ENCODE measurements at places on chromosomes 3 and 15.

DNA sequence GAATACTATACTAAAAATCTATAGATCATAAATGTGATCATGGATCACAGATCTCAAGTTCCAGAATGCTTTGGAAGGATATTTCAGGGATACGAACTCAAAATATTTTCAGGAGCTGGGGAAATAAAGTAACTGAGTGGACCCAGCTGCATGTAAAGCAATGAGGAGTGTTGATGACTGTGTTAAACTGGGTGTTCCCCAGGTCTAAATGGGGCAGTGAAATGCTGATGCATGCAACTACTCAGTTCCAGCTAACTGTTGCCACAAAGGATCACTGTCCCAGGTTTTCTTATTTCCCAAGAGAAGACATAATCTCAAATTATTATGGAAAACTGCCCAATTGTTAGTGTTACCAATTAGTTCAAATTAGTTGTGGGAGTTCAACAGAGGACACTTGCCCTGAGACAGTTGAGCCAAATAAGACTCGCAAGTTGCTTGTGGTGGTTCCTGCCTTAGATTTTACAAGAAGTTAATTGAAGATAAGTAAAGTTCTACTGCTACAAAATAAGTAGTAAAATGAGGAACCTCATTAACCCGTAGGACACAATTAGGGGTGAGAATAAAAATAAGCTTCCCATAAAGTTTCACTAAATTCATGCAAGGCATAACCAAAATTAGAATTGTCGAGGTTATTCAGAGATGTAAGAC lies 66.3 kb upstream of the IL12A start:
- no peak overlapping the region for H3K4me3 ChIP-seq
- no peaks in the 10 kb centered on the region for H3K36me3 ChIP-seq
- H3K4me1 ChIP-seq, result no peaks in the 10 kb centered on the region
- no peak overlapping the region for H3K27ac ChIP-seq
- peaks cover 6% of the 10 kb centered on the region for H3K27me3 ChIP-seq

DNA sequence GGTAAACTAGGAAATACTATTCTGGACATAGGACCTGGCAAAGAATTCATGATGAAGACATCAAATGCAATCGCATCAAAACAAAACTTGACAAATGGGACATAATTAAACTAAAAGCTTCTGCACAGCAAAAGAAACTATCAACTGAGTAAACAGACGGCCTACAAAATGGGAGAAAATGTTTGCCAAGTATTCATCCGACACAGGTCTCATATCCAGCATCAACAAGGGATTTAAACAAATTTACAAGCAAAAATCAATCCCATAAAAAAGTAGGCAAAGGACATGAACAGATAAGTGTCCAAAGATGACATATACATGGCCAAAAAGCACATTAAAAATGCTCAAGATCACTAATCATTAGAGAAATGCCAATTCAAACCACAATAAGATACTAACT lies 1088.9 kb downstream of the NAALADL2 start:
- no peak overlapping the region for H3K4me3 ChIP-seq
- no peak for DNase-seq
- H3K27ac ChIP-seq, result no peak overlapping the region
- no peaks in the 10 kb centered on the region for H3K36me3 ChIP-seq

DNA sequence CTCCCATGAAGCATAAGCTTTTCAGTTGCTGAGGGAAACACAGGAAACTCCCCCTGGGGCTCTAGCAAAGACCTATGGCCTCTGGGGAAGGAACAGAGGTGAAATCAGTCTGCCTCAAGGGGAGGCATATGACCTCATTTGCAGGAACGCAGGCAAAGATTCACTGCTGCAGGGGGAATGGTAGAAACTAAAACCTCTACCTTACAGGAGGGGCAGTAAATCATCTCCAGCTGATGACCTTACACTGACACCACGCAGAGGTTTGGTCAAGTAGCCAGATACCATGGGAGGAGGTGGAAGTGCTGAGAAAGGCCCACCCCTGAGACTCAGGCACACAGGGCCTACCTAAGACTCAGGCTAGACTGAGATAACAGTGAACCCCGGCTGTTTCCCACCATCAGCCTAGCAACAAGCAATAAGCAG lies 81.1 kb downstream of the RAD18 start:
- peaks cover 2% of the 10 kb centered on the region for H3K36me3 ChIP-seq
- no peaks in the 10 kb centered on the region for H3K4me1 ChIP-seq
- no peaks in the 10 kb centered on the region for H3K27me3 ChIP-seq
- peak overlapping the region; percentile 49 for H3K27ac ChIP-seq

GRCh38 chr15:74203914-74204431 lies 1.4 kb upstream of the STRA6 start:
- H3K4me1 ChIP-seq, result no peaks in the 10 kb centered on the region
- peaks cover 65% of the 10 kb centered on the region for H3K27me3 ChIP-seq
- no peak for DNase-seq
- no peak overlapping the region for H3K4me3 ChIP-seq
- H3K36me3 ChIP-seq, result no peaks in the 10 kb centered on the region
- no peak overlapping the region for H3K27ac ChIP-seq

GRCh38 chr3:63585927-63586326 lies 66.5 kb upstream of the SNTN start:
- no peaks in the 10 kb centered on the region for H3K4me1 ChIP-seq
- no peaks in the 10 kb centered on the region for H3K27me3 ChIP-seq
- H3K4me3 ChIP-seq, result no peak overlapping the region
- DNase-seq, result no peak
- H3K27ac ChIP-seq, result no peak overlapping the region

- DNase-seq, result no peak
- peaks cover 35% of the 10 kb centered on the region for H3K27me3 ChIP-seq
- no peaks in the 10 kb centered on the region for H3K4me1 ChIP-seq
These were observed 392.6 kb upstream of the TPM1 start for GRCh38 chr15:62649793-62650420.

GRCh38 chr3:56053727-56054126 lies 414.5 kb downstream of the ERC2 start:
- no peaks in the 10 kb centered on the region for H3K36me3 ChIP-seq
- no peak overlapping the region for H3K27ac ChIP-seq
- H3K4me3 ChIP-seq, result no peak overlapping the region
- no peak for DNase-seq
- no peaks in the 10 kb centered on the region for H3K4me1 ChIP-seq

- H3K36me3 ChIP-seq, result peaks cover 3% of the 10 kb centered on the region
- H3K4me3 ChIP-seq, result no peak overlapping the region
- no peak for DNase-seq
- H3K27me3 ChIP-seq, result no peaks in the 10 kb centered on the region
These were observed 118.2 kb upstream of the RASGRP1 start for GRCh38 chr15:38682861-38683260.

GRCh38 chr3:188080091-188080490 lies 73.9 kb upstream of the LPP start:
- H3K27ac ChIP-seq, result no peak overlapping the region
- H3K27me3 ChIP-seq, result no peaks in the 10 kb centered on the region
- no peak for DNase-seq
- H3K4me3 ChIP-seq, result no peak overlapping the region
- no peaks in the 10 kb centered on the region for H3K36me3 ChIP-seq
- H3K4me1 ChIP-seq, result no peaks in the 10 kb centered on the region

- no peaks in the 10 kb centered on the region for H3K4me1 ChIP-seq
- no peak for DNase-seq
- no peak overlapping the region for H3K27ac ChIP-seq
- H3K36me3 ChIP-seq, result no peaks in the 10 kb centered on the region
These were observed 1.2 kb downstream of the CADPS start for GRCh38 chr3:62873761-62874710.

- DNase-seq, result no peak
- H3K36me3 ChIP-seq, result no peaks in the 10 kb centered on the region
- H3K4me1 ChIP-seq, result peaks cover 2% of the 10 kb centered on the region
These were observed 27.3 kb upstream of the PLA2G4D start for GRCh38 chr15:42121682-42122081.

DNA sequence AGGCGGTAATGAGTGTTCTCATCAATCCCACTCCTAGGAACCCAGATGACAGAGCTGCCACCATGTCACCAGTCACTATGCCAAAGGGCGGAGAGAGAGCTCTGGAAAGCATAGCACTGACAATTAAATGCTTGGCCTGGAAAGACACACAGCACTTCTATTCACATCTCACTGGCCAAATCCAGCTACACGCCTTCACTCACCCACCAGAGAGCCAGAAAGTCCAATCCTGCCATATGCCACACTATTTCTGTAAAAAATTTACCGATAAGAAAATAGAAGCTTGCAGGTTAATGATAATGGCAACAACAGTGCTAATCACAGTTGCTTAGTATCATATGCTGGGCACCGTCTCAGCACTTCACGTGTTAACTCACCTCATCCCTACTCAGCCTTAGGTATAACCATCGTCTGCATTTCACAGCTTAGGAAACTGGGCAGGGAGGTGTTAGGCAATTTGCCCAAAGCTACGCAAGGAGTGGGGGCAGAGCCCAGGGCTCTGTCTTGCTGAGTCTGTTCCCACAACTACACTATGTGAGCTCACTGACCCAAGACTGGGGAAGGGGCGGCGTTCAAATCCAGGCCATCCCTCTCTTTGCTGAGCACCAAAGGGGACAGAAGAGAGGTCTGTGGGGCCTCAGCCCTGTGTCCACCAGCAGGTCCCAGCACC lies 16.5 kb downstream of the KLHL25 start:
- peaks cover 10% of the 10 kb centered on the region for H3K36me3 ChIP-seq
- H3K27ac ChIP-seq, result peak overlapping the region; percentile 63
- no peaks in the 10 kb centered on the region for H3K27me3 ChIP-seq
- peaks cover 30% of the 10 kb centered on the region for H3K4me1 ChIP-seq

DNA sequence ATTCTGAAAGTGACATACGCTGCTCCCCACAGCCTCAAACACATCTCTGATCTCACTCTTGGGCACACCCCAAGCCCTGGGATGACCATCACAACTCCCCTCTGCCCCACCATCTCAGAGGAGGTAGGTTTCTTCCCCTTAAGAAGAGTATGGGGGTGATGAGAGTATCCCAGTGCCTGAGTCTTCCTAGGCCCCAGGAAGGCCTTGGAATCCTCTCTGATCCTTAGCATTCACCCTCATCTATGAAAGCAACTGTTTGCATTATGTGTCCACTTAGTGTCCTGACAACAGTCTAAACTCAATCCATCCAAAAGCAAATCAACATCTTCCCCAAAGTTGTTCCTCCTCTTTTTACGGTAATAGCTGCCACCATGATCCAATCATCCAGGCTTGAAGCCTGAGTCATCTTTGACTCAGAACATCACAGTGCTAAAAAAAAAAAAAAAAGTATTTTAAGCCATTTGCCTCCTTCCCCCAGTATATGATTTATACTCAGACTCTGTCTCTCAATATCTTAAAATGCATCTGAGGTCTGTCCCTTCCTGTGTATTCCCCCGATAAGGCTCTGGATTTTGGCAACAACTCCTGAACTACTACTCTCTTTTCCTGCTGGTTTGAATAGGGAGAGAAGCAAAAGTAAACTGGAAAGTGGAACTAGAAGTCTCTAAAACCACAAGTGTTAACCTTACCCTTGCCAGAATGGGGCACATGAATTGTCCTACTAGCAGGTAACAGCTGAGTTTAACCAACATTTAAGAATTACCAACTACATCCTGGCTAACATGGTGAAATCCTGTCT lies 22.5 kb downstream of the POPDC2 start:
- peak overlapping the region; percentile 92 for H3K27ac ChIP-seq
- H3K4me1 ChIP-seq, result peaks cover 6% of the 10 kb centered on the region
- H3K4me3 ChIP-seq, result peak overlapping the region; percentile 68

DNA sequence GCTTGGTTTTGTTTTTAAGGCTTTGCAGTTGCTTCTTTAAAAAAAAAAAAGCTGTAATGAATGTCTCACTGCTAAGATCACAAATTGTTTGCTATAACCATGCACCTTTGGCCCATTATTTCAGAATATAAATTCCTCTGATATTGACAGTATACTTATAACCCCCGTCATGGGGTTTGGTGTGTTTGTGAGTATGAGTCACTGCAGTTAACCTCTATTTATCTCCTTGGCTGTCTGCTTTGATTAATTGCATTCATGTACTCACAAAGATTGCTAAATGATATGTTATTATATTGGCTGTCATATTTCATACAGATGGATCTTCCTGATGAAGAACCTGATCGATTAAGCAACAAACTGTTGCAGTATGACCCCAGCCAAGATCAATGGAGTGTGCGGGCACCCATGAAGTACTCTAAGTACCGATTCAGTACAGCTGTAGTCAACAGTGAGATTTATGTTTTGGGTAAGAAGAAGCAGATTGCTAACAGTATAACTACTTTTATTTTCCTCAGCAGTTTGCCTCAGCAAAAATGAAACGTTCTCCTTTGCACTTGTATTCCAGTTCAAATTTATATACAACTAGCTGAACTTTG lies 14.9 kb downstream of the KBTBD12 start:
- DNase-seq, result no peak
- H3K4me1 ChIP-seq, result no peaks in the 10 kb centered on the region
- no peak overlapping the region for H3K4me3 ChIP-seq
- H3K36me3 ChIP-seq, result no peaks in the 10 kb centered on the region
- H3K27ac ChIP-seq, result no peak overlapping the region
- peaks cover 56% of the 10 kb centered on the region for H3K27me3 ChIP-seq

DNA sequence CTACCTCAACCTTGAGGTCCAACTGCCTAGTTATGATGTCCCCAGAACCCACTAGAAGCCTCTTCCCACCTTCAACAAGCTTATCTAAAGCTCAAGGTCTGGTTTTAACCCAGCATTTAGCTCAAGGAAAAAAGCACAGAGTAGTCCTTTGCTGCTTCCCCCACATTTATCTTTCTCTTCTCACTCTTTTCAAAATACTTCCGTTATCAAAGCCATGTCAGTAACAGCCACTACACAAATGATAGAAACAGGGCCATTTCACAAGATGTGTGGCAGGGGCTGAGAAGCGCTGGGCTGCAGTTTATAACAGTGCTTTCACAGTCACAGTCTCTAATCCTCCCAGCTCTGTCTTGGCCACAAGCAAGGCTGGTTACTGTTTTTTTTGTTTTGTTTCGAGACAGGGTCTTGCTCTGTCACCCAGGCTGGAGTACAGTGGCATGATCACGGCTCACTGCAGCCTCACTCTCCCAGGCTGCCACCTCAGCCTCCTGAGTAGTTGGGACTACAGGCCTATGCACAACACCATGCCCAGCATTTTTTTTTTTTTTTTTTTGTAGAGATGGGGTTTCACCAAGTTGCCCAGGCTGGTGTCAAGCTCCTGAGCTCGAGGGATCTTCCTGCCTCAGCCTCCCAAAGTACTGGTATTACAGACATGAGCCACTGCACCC lies 218.8 kb downstream of the OSBPL10 start:
- H3K27ac ChIP-seq, result peak overlapping the region; percentile 79
- H3K4me1 ChIP-seq, result peaks cover 9% of the 10 kb centered on the region
- DNase-seq, result no peak
- no peaks in the 10 kb centered on the region for H3K27me3 ChIP-seq
- no peak overlapping the region for H3K4me3 ChIP-seq

Data from effector memory CD8-positive, alpha-beta T cell (primary cell).